ENCODE measurements at places on chromosomes 3 and 15. TPM values are rescaled to one million over a fixed set of nuclear protein-coding genes. Genes with fewer than 3 reads are reported as not detected.

DNA sequence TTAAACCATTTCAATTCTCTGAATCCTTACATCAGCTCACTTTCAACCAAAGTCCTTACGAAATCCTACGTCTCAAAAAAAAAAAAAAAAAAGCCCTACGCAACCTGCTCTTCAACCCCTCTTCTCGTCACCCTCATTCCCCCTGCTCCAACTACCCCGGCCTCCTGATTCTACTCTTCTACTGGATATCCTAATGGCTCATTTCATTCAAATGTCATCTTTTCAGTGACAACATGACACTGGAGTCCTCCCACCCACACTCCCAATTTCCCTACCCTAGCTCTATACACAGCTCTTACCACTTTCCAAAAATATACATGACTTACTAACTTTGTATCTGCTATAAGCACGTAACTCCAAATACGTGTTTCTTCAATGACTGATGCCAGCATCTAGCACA lies 11.5 kb downstream of the UBP1 start:
- no peak for DNase-seq

PLA2G4E gene
- total RNA-seq = not detected

GRCh38 chr3:37806505-37807200 lies 55.0 kb upstream of the CTDSPL start:
- no peak for DNase-seq

DNA sequence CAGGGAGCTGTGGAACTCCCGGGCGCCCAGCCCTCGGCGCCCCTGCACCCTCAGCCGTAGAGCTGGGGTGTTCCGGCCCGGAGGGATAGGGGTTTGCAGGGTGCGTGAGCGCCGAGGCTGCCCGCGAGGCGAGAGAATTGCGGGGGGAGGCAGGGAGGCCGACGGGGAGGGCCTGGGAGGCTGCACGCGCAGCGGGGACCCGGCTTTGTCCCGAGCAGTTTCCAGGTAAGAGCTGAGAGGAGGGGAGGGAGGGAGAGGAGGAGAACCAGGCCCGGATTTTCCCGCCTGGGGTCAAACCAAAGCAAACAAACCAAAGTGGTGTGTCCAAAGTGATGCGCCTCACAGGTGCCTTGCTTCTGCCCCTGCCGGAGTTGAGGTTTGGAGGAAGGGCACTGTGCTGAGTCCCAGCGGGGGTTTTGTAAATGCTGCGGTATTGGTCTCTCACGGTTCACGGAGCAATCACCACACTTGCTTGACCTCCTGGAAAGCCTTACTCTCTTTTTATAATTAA lies 146.4 kb downstream of the TJP1 start:
- peak; percentile 20 for DNase-seq
